C1 segment of cervical spinal cord (tissue), 14 donors: ENCODE measurements at places on chromosomes 1 and 21.
A peak's percentile ranks its signal among the peaks of the same experiment; 100 is the strongest.

DNA sequence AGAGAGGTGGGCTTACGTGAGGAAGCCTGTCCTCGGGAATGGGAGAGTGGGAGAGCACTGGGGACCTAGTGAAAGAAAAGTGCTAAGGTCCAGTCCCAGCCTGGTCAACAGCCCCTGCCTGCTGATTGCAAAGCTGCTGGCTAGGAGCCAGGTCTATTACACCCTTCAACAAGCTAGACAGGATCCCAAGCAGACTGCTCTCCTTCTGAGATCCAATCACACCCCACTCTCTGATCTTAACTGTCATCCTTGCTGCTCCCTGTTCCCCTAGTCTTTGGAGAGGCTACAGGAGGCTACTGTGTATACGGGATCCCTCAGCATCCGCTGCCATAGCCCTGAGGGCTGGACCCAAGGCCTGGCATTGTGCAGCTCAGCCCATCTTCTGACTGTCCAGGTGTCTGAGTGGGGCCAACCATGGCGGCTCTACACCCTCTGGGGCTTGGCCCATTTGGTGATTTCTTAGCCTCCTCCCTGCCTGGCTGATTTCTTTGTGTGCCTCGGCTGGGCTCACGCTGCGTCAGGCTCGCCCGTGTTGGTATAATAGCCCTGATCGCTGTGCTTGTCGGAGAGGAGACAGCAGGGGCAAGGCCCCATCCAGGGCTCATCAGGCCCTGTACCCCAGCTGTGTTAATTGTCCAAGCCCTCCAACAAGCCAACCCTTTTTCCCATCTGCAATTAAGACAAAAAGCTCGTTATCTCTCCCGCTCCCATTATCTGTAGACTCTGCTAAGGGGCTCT, 43.9 kb downstream of the NAV1 start:
- no peak for DNase-seq

DNA sequence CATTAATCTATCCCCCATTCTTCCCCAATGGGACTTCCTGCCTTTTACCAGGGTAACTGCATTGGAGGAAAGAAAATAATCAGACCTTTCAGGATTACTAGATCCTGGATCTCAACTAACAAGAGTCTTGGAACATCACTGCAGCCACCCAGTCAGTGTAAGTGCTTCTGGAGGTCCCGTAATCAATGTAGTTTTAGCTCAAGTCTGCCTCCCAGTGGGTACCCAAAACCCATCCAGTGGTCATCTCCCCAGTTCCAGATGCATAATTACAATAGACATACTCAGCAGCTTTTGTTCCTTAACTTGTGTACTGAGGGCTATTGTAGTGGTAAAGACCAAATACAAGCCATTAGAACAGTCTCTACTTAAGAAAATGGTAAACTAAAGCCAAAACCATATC, 319.1 kb downstream of the GPATCH2 start:
- no peak for DNase-seq

- DNase-seq = no peak
Observed at GRCh38 chr1:24707687-24708086, 37.6 kb upstream of the CLIC4 start.

DNA sequence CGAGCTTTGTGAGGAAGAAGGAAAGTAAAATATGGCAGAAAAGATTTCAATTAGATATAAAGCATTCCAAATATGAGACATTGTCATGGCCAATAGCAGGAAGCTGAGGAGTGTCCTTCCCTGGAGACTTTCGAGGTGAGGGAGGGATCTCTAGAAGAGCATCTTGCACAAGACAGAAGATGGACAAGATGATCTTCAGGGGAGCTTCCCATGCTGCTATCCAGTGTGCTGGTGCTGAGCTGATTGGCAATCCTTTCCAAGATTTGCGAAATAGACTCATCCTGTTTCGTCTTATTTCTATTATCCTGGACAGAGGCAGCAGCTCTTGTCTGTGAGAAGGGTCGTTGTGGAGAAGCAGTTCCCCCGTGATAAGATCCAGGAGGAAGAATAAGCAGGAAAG, 342.0 kb upstream of the CAMK1G start:
- DNase-seq = no peak

DNA sequence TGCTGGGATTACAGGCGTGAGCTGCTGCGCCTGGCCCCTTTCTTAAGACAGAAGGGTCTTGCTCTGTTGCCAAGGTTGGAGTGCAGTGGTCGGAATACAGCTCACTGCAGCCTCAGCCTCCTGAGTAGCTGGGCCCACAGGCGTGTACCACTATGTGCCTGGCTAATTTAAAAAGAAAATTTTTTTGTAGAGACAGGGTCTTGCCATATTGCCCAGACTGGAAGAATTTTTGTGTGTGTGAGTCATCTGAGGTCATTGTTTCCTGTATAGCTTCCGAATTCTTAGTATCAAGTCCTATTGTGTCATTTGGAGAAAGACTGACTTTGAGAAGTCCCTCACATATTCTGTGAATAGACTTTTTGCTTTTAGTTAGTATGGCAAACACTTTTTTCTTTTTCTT, 4.7 kb downstream of the SZRD1 start:
- no peak for DNase-seq

DNA sequence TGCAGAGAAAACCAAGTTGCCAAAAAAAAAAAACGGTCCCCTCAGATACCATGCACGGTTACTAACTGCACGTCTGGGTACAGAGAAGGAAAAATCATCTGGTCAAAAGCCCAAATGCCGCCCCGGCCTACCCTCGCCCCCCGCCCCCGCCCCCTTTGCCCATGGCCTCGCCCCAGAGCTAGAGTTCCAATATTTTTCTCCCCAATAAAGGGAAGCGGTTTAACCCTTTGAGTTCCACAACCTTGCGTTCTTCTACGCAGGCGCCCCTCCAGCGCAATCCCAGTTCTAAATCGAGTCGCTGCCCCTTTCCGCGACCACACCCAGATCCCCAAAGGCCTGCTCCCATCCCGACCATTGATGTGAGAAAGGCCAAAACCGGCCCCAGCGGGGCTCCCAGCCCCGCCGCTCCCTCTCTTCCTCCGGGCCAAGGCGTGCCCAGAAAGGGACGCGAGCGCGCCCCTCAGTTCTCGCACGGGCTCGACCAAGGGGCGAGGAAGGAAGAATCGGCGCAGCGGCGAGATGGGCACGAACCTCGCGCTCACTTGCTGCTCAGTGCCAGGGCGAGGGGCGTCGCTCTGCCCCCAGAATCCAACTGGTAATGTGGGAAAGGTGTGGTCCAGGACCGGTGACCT, 797 bp downstream of the WDR47 start:
- DNase-seq = peak; percentile 37

GRCh38 chr1:24463776-24464735, 38.6 kb upstream of the RCAN3 start:
- no peak for DNase-seq

DNA sequence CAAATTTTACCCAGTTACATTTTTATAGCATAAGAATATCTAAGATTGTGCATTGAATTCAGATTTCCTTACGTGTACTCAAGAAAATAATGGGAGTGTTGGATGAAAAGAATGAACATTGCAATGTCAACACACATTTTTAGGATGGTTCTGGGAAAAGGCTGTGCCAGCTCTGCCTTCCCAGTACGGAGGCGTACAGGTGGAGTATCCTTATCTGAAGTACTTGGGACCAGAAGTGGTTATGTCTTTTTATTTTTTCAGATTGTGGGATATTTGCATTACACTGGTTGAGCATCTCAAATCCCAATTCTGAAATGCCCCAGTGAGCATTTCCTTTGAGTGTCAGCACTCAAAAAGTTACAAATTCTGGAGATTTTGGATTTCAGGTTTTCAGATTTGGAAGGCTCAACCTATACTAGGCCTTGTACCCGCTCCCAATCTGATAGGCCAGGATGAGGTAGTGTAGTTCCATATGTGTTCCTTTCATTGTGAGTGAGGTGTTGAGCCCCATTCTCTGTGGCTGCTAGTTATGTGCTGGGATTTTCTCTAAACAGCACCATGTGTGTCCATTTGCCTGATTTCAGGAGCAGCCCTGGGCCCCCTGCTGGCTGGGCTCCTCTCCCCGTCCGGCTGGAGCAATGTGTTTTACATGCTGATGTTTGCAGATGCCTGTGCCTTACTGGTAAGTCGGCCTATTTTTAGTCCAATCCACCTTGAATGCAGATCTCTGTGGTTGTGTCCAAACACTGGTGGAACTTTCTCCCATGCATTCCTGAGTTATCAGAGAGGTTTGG, 60.8 kb downstream of the SLC37A1 start:
- DNase-seq = no peak

GRCh38 chr1:22903113-22903512, 69.6 kb downstream of the LACTBL1 start:
- DNase-seq = no peak

DNA sequence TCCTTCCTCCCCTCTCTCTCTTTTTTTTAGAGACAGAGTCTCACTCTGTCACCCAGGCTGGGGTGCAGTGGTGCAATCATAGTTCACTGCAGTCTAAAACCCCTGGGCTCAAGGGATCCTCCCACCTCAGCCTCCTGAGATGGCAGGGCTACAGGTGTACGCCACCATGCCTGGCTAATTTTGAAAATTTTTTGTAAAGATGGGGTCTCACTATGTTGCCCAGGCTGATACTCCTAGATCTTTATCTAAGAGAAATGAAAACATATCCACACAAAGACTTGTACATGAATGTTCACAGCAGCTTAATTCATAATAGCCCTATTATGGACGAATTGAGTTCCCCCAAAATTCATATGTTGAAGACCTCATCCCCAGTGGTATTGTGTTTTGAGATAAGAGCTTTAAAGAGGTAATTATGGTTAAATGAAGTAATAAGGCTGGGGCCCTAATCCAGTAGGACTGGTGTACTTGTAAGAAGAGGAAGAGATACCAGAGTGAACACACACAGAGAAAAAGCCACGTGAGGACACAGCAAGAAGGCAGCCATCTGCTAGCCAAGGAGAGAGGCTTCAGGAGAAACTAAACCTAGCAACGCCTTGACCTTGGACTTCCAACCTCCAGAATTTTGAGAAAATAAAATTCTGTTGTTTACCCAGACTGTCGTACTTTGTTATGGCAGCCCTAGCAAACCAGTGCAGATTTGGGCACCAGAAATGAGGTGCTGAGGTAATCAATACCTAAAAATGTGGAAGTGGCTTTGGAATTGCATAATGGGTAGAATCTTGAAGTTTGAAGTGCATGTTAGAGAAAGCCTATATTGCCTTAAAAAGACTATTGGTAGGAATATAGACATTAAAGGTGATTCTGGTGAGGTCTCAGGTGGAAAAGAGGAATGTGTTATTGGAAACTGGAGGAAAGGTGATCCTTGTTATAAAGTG, 13.2 kb downstream of the IFNLR1 start:
- DNase-seq = no peak

- DNase-seq = peak; percentile 8
Observed at GRCh38 chr1:157963713-157964112, 29.7 kb upstream of the KIRREL1 start.

DNA sequence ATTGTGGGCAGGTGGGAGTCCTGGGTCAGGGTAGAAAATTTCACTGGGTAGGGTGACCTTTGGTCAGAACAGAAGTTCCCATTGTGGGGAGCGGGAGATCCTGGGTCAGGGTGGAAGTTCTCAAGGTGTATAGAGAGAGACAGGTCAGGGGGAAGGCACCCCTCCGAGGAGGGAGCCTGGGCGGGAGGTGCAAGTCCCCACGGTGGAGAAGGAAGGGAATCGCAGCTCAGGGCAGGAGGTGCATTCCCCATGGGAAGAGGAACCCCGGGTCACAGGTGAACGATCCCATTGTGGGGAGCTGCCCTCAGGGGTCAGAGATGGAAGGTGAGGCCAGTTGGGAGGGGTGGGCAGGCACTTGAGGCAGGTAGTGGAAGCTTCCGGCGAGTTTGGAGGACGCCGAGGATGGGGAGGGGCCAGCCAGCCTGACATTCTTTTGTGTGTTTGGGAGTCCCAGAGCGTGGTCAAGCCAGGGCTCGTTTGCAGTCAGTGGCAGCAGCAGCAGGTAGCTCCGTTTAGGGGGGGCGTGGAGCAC, 637 bp downstream of the LYPLA2 start:
- no peak for DNase-seq

DNA sequence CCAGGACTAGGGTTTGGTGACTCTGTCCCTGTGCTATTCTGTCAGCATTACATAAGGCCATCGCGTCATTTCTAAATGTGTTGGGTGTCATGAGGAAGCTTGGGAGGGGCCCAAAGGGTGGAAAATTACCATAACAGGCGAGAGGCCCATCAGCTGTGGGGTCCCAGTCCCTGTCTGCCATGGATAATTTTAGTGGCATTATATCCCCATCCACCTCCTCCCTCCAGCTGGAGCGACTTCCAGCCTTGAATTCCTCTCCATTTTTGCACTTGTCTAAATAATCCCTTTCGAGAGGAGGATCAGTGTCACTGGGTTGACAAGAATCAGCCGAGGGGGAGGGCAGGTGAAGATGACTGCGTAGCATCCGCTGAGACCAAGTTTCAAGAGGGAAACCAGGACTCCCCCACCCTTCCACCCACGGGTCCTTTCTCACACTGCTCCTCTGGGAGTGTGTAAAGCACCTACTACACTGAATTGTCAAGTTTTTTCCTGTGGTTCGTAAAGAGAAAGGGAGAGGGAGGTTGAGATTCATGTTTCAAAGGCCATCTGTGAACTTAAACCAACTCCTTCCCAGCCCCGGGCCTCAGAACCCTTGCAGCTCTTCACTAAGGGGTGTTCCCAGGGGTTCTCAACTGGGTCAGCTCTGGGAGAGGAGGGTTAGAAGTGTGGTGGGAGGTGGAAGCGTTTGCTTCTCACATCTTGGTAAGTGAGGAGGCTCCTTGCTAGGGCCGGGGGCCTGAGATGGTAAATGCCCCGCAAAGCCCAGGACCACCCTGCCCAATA, 29.2 kb downstream of the VASH2 start:
- DNase-seq = no peak

GRCh38 chr1:212669102-212669501, 30.5 kb downstream of the BATF3 start:
- DNase-seq = no peak

DNA sequence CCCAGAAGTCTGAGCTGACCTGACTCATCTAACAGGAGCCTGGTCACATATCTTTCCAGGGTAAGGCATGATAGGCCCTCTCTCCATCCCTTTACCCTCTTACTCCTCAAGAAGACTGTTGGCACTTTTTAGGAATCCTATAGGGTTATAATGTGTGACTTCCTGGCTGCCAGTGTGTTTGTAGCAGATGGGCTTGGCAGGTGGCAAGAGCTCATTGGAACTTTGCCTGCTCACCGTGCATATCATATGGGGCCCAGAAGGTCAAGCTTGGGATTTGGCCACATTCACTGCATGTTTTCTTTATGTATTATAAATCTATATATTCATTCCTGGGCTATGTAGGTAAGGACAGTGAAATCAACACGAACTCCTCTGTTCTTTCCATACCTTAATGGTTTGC, 5.2 kb downstream of the KAZN start:
- peak; percentile 66 for DNase-seq
